ENCODE measurements at places on chromosomes 1 and 21. TPM values are rescaled to one million over a fixed set of nuclear protein-coding genes. Genes with fewer than 3 reads are reported as not detected.

Gene AIM2
- 68.4 TPM for total RNA-seq

Gene SLAMF9
- not detected for total RNA-seq

Gene KCNJ15
- total RNA-seq, result not detected

Gene ZSCAN20
- 3.7 TPM for total RNA-seq

Gene SAMD13
- 0.42 TPM for total RNA-seq

Gene APCS
- total RNA-seq, result not detected

Gene NPL
- total RNA-seq, result 3.4 TPM

Gene KRTAP19-3
- total RNA-seq, result not detected

Gene ARHGEF2
- 247 TPM for total RNA-seq

Gene TMEM69
- total RNA-seq, result 24.6 TPM

Gene FCAMR
- not detected for total RNA-seq

Gene LENEP
- total RNA-seq, result 2.0 TPM

Gene HTR6
- total RNA-seq, result not detected

Gene AGMAT
- total RNA-seq, result 3.5 TPM

Gene S100A7
- not detected for total RNA-seq

Gene SLC16A4
- total RNA-seq, result 2.6 TPM

Gene PTBP2
- 30.5 TPM for total RNA-seq

Gene DCDC2B
- not detected for total RNA-seq

Gene GNAT2
- total RNA-seq, result not detected

Gene GSTM1
- 30.5 TPM for total RNA-seq

Gene SUSD4
- total RNA-seq, result not detected

Gene UBL4B
- not detected for total RNA-seq

Gene TRNP1
- total RNA-seq, result 2.3 TPM

Gene LCE2A
- total RNA-seq, result not detected

Gene S100A14
- not detected for total RNA-seq

Gene PPM1J
- 2.1 TPM for total RNA-seq

Gene OR2T2
- 3.9 TPM for total RNA-seq

Gene BNIPL
- 2.5 TPM for total RNA-seq

Gene ZBTB48
- 65.6 TPM for total RNA-seq

Gene PLCH2
- total RNA-seq, result 20.1 TPM

Gene PCP4L1
- total RNA-seq, result 0.22 TPM

Gene BGLAP
- total RNA-seq, result 7.4 TPM

Gene ADAMTS5
- total RNA-seq, result not detected

Gene KRTAP19-8
- not detected for total RNA-seq

Gene NOS1AP
- total RNA-seq, result 0.10 TPM

Gene WNT9A
- not detected for total RNA-seq

Gene ACTL8
- not detected for total RNA-seq

Gene TEKT2
- not detected for total RNA-seq

Gene ZNF648
- total RNA-seq, result not detected

Gene KLHDC7A
- total RNA-seq, result not detected

Gene GSTM4
- total RNA-seq, result 39.4 TPM

Gene CHIT1
- total RNA-seq, result 11.9 TPM

Gene CR1L
- total RNA-seq, result not detected

Gene COL6A2
- 2.1 TPM for total RNA-seq

Gene RNF11
- 20.6 TPM for total RNA-seq

Gene AMPD1
- not detected for total RNA-seq

All from B cell (primary cell).